Subcutaneous adipose tissue (tissue), 4 donors: ENCODE measurements at places on chromosomes 13 and 19. TPM values are rescaled to one million over a fixed set of nuclear protein-coding genes. Genes with fewer than 3 reads are reported as not detected.

Gene NLRP7
- not detected for total RNA-seq

Gene CLPTM1
- total RNA-seq: 45.8 TPM

Gene LRRC4B
- total RNA-seq: 0.19 TPM

Gene CALR3
- total RNA-seq: not detected

Gene SLC1A6
- not detected for total RNA-seq

Gene PRR19
- total RNA-seq: not detected

Gene ZFP14
- total RNA-seq: 6.2 TPM

Gene CYP4F2
- total RNA-seq: not detected

Gene IGFLR1
- total RNA-seq: 6.8 TPM

Gene ZIC5
- not detected for total RNA-seq

Gene HIF3A
- total RNA-seq: 82.8 TPM

Gene SPHK2
- 9.2 TPM for total RNA-seq

Gene ETFB
- total RNA-seq: 116 TPM

Gene AMER2
- total RNA-seq: 9.5 TPM

Gene WASF3
- total RNA-seq: 34.8 TPM

Gene PSG7
- not detected for total RNA-seq

Gene POU2F2
- 2.4 TPM for total RNA-seq

Gene KLK12
- not detected for total RNA-seq

Gene GGN
- not detected for total RNA-seq

Gene PEX11G
- 8.7 TPM for total RNA-seq

Gene DIS3
- total RNA-seq: 25.8 TPM

Gene EPS8L1
- total RNA-seq: 0.33 TPM

Gene TTC9B
- total RNA-seq: not detected

Gene ZNF626
- 20.9 TPM for total RNA-seq

Gene ZNF575
- total RNA-seq: 3.2 TPM

Gene HSH2D
- total RNA-seq: 0.44 TPM

Gene CYP4F3
- 0.33 TPM for total RNA-seq

Gene CCNA1
- not detected for total RNA-seq

Gene RAB3A
- total RNA-seq: 0.51 TPM

Gene FFAR3
- total RNA-seq: 4.3 TPM

Gene CYP2A7
- not detected for total RNA-seq

Gene GRIN3B
- not detected for total RNA-seq

Gene SHKBP1
- 29.0 TPM for total RNA-seq

Gene IGLON5
- total RNA-seq: not detected

Gene EDNRB
- total RNA-seq: 163 TPM

Gene TJP3
- not detected for total RNA-seq

Gene C5AR2
- 1.3 TPM for total RNA-seq

Gene LILRA1
- not detected for total RNA-seq

Gene CNFN
- not detected for total RNA-seq

Gene GPR183
- total RNA-seq: 47.8 TPM

Gene CLEC4M
- total RNA-seq: not detected

Gene PLIN5
- 35.0 TPM for total RNA-seq

Gene C13orf46
- total RNA-seq: 0.44 TPM

Gene OR7C1
- not detected for total RNA-seq

Gene ICAM4
- 1.1 TPM for total RNA-seq

Gene CDADC1
- total RNA-seq: 8.7 TPM

Gene DIRAS1
- total RNA-seq: not detected

Gene CYP4F12
- 20.1 TPM for total RNA-seq

Gene CRX
- not detected for total RNA-seq
